IPS DF 6.9 (cell line): ENCODE measurements at places on chromosomes 7 and 10.

- no peak for DNase-seq
- H3K27ac ChIP-seq, result no peak overlapping the region
- H3K36me3 ChIP-seq, result no peaks in the 10 kb centered on the region
- H3K4me1 ChIP-seq, result no peaks in the 10 kb centered on the region
- H3K4me3 ChIP-seq, result no peak overlapping the region
Observed at GRCh38 chr7:151784853-151785680, 91.8 kb downstream of the PRKAG2 start.

DNA sequence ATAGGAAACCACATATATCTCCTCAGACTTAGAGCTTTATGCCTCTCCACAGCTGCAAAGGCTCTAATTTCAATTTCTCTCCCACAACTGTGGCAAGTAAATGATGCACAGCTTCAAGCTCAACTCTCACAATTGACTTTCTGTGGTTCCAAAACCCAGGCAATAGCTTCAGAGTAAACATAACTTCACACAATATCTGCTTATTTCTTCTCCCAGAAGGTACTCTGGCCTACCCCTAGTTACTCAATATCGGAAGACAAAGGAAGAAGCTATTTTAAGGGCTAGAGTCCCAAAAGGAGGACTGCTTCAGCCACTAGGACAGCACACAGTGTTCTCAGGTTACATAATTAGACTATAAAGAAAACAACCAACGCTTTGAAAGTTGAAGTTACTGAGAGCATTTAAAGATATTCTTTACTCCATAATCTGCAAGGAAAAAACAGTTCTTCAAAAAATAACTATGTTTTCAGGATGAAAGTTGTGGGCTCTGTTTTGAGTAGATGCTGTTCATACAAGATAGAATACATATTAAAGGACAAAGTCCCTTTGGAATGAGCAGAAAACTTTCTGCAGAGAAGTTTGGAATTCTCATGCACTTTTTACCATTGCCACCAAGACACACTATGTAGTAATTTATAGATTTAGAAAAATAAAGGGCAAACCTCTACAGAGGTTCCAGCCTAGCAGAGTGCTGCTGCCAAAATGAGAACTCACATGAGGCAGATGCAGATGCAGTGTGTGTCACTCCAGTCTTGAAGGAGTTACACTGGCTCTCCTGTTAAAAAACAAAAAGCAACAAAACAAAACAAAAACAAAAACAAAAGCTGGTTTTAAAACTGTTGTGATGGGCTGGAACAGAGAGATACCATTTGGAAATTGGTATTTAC, 81.8 kb downstream of the NT5C2 start:
- DNase-seq, result no peak
- no peak overlapping the region for H3K27ac ChIP-seq
- no peaks in the 10 kb centered on the region for H3K4me1 ChIP-seq
- no peak overlapping the region for H3K4me3 ChIP-seq
- H3K36me3 ChIP-seq, result no peaks in the 10 kb centered on the region

GRCh38 chr7:5491251-5492019, 67.8 kb upstream of the TNRC18 start:
- no peak for DNase-seq
- H3K4me3 ChIP-seq, result no peak overlapping the region
- peaks cover 7% of the 10 kb centered on the region; the same call in 1 of the 2 replicates for H3K36me3 ChIP-seq
- peaks cover 6% of the 10 kb centered on the region for H3K4me1 ChIP-seq

GRCh38 chr10:119136084-119136483, 29.4 kb downstream of the SFXN4 start:
- no peak overlapping the region for H3K27ac ChIP-seq
- no peak overlapping the region for H3K4me3 ChIP-seq
- H3K4me1 ChIP-seq, result no peaks in the 10 kb centered on the region
